ENCODE measurements at places on chromosomes 1 and 21.

GRCh38 chr1:24946861-24947658 lies 17.0 kb upstream of the RUNX3 start:
- H3K36me3 ChIP-seq: no peaks in the 10 kb centered on the region
- no peak overlapping the region for H3K27ac ChIP-seq
- no peak for DNase-seq
- H3K4me3 ChIP-seq: no peak overlapping the region
- H3K27me3 ChIP-seq: peaks cover 11% of the 10 kb centered on the region

DNA sequence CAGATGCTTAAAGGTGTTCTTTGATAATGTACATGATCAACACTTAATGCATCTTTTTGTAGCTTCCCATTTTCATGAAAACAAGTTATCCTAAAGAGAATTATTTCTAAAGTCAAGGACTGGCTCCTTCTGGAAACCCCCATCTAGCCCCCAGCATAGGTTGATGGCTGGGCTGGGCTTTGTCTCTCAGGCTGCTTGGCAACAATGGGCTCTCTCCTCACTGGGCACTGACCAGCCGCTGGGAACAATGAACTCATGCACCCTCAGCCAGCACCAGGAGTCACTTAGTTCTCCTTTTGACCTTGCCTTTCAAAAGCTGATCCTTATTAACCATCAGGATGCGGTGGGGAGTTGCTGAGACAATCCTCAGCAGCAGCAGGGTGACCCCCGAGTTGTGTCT lies 293.0 kb upstream of the PLXNA2 start:
- peaks cover 2% of the 10 kb centered on the region for H3K27me3 ChIP-seq
- H3K36me3 ChIP-seq: no peaks in the 10 kb centered on the region
- H3K4me1 ChIP-seq: peaks cover 25% of the 10 kb centered on the region
- DNase-seq: no peak

- peaks cover 40% of the 10 kb centered on the region for H3K27me3 ChIP-seq
- H3K4me1 ChIP-seq: peaks cover 18% of the 10 kb centered on the region
- no peak overlapping the region for H3K27ac ChIP-seq
- H3K4me3 ChIP-seq: no peak overlapping the region
- no peaks in the 10 kb centered on the region for H3K36me3 ChIP-seq
Observed at GRCh38 chr1:203354246-203354645, 3.3 kb upstream of the FMOD start.

GRCh38 chr1:183508694-183509093 lies 36.4 kb downstream of the SMG7 start:
- H3K27me3 ChIP-seq: no peaks in the 10 kb centered on the region
- H3K4me3 ChIP-seq: no peak overlapping the region
- peaks cover 4% of the 10 kb centered on the region for H3K4me1 ChIP-seq
- DNase-seq: no peak
- H3K36me3 ChIP-seq: no peaks in the 10 kb centered on the region
- peak overlapping the region; percentile 68 for H3K27ac ChIP-seq

DNA sequence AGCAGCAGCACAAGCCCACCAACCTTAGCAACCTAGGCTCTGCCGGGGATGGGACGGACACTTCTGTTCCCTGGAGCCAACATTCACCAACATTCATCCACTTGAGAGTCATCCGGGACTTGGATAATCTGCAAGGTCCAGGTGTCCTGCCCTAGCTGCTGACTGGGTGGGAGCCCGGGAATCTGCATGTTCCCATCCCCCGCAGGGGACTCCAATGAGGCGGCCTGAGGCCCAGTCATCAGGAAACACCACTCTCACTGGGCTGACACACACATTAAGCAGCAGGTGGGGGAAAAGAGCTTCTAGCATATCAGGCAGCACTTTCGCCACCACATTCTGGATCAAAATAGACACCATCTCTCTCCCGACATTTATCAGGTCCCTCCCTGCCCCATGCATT lies 38.4 kb upstream of the CCSAP start:
- H3K27ac ChIP-seq: no peak overlapping the region
- H3K36me3 ChIP-seq: no peaks in the 10 kb centered on the region
- peaks cover 35% of the 10 kb centered on the region for H3K27me3 ChIP-seq
- H3K4me1 ChIP-seq: no peaks in the 10 kb centered on the region
- DNase-seq: no peak
- no peak overlapping the region for H3K4me3 ChIP-seq

DNA sequence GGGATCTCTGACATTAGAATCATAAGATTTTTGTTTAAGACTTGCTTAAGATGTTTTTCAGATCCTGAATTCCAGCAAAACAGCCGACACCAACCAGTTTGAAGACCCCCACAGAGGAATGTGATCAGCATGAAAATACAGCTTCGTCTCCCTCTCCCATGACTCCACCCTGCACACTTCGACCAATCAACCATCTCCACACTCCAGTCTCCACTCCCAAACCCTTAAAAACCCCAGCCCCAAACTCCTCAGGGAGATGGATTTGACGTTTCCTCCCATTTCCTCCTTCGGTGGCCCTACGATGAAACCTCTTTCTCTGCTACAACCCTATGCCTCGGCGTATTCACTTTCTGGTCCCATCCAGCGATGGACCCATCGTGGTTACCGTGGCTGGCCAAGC lies 30.1 kb upstream of the KIF26B start:
- H3K4me3 ChIP-seq: no peak overlapping the region
- H3K4me1 ChIP-seq: no peaks in the 10 kb centered on the region
- H3K27me3 ChIP-seq: peaks cover 2% of the 10 kb centered on the region
- H3K27ac ChIP-seq: no peak overlapping the region
- H3K36me3 ChIP-seq: peaks cover 7% of the 10 kb centered on the region
- no peak for DNase-seq

GRCh38 chr1:75612976-75613375 lies 2.1 kb upstream of the SLC44A5 start:
- peaks cover 83% of the 10 kb centered on the region for H3K27me3 ChIP-seq
- H3K36me3 ChIP-seq: no peaks in the 10 kb centered on the region
- no peak overlapping the region for H3K4me3 ChIP-seq

DNA sequence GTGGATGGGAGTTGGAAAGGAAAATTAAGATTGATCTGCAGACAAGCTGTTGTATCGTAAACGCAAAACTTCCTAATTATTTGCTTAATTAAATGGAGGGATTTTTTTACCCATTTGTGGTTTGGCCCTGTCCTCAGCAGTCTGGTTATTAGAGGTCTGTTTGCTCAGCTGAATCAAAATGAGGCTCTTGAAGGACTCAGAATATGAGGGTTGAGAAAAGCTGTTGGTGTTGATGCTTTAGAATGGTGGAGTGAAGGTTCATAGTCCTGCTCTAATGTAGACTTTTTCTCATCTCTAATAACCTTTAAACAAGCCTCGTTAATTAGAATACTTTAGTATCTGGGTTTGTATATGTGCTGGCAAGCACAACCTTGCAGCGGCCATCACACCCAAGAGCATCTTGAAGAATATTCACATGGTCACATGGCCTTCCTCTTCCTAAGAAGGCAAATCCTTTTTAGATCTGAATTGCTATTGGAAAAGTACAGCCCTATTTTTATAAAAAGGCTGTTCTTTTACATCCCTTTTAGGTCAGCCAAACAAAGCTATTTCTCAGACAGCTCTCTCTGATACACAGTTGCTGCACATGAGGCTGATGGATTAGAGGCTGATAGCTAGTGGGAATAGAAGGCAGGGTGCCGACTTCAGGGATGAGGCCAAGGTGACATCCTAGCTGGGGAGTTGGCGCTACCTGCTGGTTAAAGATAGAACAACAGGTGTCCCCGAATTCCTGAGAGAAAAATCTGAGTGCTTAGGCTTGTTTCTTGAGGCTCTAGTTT lies 53.8 kb downstream of the MACF1 start:
- H3K36me3 ChIP-seq: peaks cover 1% of the 10 kb centered on the region
- peak overlapping the region; percentile 48 for H3K27ac ChIP-seq
- peaks cover 2% of the 10 kb centered on the region for H3K4me1 ChIP-seq
- peak; percentile 40 for DNase-seq

DNA sequence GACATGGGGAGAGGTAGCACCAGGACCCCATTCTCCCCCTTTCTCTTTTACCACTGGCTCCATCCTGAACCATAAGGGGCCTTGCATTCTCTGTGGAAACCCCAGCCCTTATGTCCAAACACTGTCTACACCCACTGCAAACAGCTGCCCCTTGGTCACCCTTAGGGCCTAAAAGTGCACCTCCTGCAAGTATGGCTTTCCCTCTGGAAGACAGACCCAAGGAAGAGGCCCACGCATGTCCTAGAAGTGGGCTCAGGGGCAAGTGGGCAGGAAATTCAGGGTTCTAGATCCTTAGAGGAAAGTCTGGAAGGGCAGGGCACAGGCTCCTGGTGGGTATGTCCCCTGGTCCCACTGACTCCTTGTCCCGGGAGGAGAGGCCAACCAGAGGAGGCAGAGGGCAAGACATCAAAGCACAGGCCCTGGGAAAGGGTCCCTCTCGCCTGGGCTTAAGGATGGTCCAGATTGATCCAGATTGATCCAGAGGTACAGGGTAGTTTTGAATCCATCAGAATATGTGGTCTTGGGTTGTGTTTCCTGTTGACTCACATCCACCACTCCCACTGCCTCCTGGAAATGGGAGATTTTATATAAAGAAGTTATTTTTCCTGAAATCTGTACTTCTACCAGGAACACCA lies 150.9 kb downstream of the GRIK3 start:
- no peak for DNase-seq
- no peak overlapping the region for H3K27ac ChIP-seq
- peaks cover 19% of the 10 kb centered on the region for H3K27me3 ChIP-seq
- no peaks in the 10 kb centered on the region for H3K4me1 ChIP-seq

DNA sequence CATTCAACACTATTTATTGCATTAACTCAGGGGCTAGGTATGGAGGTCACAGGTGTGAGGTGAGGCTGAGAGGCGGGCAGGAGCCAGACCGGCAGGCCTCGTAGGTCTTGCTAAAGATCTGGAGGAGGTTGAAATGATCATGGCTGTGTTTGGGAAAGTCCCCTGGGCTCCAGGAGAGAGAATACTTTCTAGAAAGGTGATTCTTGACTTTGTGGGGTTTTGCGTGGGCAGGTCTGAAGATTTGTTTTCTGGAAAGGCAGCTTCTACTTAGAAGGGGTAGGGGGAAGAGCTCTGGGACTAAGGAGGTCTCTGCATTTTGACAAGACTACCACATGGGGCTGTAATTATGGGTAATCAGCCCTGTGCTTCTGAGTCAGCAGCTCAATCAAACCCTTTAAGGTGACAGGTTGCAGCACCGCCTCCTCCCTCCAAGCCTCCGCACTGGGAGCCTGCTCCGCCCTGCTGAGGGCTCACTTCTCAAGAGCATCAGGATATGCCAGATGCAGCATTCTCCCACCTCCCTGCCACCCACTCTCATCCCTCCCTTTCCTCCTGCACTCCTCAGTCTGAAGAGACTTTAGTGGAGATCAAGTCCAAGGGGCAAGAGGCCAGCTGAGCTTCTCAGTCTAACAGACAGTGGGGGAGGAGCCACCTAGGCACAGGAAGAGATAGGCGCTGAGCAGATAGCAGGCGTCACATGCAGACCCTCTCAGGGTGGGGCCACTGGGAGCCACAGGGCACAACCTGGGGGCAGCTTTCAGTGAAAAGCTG lies 30.5 kb downstream of the SLC30A1 start:
- no peaks in the 10 kb centered on the region for H3K36me3 ChIP-seq
- peaks cover 12% of the 10 kb centered on the region for H3K4me1 ChIP-seq
- DNase-seq: no peak
- H3K4me3 ChIP-seq: no peak overlapping the region
- H3K27me3 ChIP-seq: no peaks in the 10 kb centered on the region

DNA sequence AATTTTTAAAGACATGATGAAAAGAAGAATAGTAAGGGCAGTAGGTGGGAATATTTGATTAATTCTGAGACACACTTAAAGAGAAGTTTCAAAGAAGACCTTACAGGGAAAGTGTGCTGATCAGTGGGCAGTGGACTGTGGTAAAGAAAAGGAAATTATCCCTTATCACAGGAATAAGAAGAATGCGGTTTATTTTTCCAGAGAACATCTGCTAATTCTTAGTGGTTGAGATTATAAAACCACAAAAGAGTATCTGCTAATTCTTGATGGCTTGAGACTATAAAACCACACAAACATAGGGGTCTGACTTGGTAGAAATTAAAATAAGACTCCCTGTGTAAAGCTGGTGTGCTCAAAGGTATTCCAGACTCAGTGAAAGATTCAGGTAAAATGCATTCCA lies 60.0 kb upstream of the KCTD3 start:
- no peak for DNase-seq
- peaks cover 5% of the 10 kb centered on the region for H3K36me3 ChIP-seq
- H3K4me3 ChIP-seq: no peak overlapping the region
- H3K4me1 ChIP-seq: no peaks in the 10 kb centered on the region

DNA sequence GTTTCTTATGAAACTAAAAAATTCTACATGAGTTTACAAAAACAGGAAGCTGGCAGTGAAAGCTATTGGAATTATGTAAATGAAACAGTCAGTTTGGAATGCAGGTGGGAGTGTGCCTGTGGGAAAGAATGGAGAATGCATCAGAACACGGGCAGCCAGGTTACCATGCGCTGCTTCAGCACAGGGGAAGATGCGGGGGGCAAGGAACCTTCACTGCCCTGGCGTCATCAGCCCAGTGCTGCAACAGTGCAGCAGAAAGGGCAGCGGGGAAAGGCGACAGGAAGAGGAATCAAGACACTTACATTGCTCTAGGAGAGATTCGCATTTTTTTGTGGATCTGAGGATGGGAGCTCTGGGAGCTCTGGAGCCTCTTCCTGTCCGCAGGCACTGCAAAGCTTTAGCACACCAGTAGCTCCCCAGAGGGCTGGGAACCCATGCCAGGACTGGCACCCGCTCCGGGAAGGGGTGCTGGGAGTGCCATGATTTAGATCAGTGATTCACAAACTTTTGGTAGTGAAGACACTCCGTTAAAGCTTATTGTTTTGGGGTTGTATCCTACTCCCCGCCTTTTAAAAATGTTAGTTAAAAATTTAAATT lies 64.1 kb upstream of the WDR26 start:
- DNase-seq: peak; percentile 50
- H3K27me3 ChIP-seq: no peaks in the 10 kb centered on the region
- peak overlapping the region; percentile 94 for H3K27ac ChIP-seq
- H3K4me3 ChIP-seq: no peak overlapping the region
- H3K4me1 ChIP-seq: peaks cover 52% of the 10 kb centered on the region

GRCh38 chr1:218813237-218813636 lies 360.4 kb upstream of the LYPLAL1 start:
- no peak for DNase-seq
- peaks cover 12% of the 10 kb centered on the region for H3K4me1 ChIP-seq
- H3K27ac ChIP-seq: no peak overlapping the region
- no peaks in the 10 kb centered on the region for H3K36me3 ChIP-seq

- H3K4me1 ChIP-seq: no peaks in the 10 kb centered on the region
- H3K27me3 ChIP-seq: no peaks in the 10 kb centered on the region
- no peak overlapping the region for H3K27ac ChIP-seq
- no peak for DNase-seq
- no peak overlapping the region for H3K4me3 ChIP-seq
- peaks cover 6% of the 10 kb centered on the region for H3K36me3 ChIP-seq
Observed at GRCh38 chr1:169456029-169456428, 28.8 kb upstream of the CCDC181 start.

DNA sequence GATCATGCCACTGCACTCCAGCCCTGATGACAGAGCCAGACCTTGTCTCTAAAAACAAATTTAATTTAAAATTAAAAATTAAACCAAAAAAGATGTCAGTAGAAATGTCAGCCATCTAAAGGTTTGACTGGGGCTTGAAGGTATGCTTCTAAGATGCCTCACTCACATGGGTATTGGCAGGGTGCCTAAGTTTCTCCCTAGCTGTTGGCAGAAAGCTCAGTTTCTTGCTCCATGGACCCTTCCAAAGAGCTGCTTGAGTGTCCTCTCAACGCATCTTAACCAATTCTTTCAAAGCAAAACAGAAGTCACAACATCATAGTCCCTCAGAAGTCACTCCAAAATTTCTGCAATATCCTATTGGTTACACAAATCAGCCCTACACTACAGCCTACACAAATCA lies 231.0 kb upstream of the ADGRL2 start:
- H3K36me3 ChIP-seq: no peaks in the 10 kb centered on the region
- H3K27me3 ChIP-seq: no peaks in the 10 kb centered on the region
- DNase-seq: no peak
- no peak overlapping the region for H3K4me3 ChIP-seq
- H3K27ac ChIP-seq: no peak overlapping the region

Data from mesothelial cell of epicardium (in vitro differentiated cells).